Activated CD4-positive, alpha-beta T cell treated with anti-CD3 and anti-CD28 coated beads, Interleukin-2, amount 10 ng/mL, durations not matched to agents 7 days and 5 days (primary cell): ENCODE measurements at places on chromosomes 7 and 10. TPM values are rescaled to one million over a fixed set of nuclear protein-coding genes. Genes with fewer than 3 reads are reported as not detected.
A peak's percentile ranks its signal among the peaks of the same experiment; 100 is the strongest.

- peak; percentile 33 for DNase-seq
Observed at GRCh38 chr10:102596506-102596971, 47.7 kb upstream of the TRIM8 start.

DNA sequence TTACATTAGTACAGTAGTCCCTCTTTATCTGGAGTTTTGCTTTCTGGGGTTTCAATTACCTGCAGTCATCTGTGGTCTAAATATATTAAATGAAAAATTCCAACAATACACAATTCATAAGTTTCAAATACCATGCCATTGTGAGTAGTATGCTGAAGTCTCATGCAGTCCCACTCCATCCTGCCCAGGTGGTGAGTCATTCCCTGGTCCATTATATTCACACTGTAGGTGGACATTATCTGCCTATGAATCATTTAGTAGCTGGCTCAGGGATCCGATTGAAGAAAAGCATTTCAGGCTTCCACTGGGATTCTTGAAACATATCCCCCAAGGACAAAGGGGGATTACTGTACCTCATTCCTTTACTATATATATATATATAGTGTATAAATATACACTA lies 298.2 kb upstream of the GALNT17 start:
- DNase-seq, result no peak

DNA sequence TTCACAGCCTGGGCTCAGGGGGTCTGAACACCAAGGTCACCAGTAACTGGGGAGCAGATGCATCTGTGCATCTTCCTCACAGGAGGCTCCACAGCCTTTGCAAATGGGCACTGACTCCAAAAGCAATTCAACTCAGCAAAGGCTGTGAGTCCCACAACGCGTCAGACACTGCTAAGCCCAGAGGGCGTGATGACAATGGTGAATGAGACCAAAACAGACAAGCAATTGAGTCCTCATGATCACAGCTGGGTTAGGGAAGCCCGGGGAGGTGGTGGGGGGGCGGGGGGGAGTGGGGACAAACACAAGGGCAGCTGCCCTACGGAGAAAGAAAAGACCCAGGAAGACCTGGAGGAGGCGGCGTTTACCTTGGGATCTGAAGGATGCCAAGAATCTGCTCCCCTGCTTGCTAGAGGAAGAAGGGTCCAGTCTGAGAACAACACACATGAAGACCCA lies 61.6 kb upstream of the RNF32 start:
- no peak for DNase-seq

DNA sequence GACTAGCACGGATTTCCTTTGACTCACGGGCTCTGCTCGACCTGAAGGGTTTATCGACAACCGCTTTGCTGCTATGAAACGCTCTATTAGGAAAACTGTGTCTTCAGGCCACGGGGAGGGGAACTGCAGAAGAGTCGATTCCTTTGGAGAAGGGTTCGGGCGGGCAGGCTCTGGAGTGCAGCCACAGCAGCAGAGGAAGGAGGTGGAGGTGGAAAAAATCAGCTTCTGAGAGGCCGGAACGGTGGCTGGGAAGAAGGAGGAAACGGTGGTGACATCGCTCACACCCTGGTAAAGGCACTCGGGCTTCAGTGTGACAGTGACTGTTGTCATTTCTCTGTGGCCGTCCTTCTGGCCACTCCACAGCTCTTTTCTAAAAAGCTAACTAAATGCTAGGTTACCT lies 64.6 kb upstream of the MGMT start:
- DNase-seq, result no peak

DNA sequence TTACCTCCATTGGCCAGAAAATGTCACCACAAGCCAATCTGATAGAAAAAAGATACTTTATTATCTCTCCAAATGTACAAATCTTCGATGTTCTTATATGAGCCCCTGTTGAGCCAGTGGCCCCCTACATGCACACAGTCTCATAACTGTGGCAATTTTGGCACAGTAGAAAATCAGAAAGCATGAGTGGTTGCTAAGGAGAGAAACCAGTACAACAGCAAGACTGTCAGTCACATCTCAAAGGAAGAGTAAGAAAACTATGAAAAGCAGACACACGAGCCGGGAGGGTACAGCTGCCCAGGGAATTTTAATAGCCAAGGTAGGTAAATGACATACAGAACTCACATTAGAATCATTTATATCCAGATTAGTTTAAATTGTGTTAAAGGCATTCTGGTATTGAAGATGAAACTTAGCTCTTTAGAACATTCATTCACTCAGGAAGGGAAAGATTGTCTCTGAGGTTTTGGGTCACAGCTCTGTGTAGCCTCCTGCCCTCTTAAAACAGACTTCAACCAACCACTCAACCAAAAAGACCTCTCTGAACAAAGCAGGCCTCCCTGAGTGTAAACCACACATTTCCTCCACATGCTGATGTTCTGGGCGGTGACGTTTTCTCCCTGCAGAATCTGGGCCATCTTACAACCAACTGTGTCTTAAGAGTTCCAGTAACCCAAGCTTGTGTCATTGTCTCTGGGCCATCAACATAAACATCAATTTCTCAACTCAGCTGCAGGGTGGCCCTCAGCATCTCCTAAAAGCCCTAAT lies 80.8 kb upstream of the ADAM12 start:
- DNase-seq, result peak; percentile 7

DNA sequence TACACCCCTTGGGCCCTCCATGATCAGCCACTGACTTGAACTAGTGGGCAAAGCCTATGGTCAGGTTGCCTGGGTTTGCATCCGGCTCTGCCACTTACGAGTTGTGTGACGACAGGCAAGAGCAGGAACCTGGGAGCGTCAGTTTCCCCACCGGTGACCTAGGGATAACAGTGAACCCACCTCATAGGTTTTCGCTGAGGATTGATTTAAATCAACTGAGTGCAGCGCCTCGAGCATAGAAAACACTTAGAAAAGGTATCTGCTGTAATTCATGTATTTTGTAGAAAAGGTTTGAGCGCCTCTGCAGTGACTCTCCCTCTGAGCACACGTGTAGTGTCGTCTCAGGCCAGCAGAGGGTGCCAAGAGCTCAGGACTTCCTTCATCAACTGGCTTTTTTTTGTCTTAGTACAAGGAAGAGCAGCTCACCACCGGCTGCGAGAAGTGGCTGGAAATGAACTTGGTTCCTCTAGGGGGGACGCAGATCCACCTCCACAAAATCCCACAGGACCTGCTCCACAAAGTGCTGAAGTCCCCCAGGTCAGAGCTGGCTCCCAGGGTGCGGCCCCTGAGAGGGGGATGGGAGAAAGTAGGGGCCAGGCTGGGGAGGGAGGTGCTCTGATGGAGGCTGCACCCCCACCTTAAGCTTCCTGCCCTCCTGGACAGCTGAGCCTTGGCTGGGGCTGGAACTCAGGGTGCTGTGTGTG lies 27.7 kb downstream of the BTBD16 start:
- DNase-seq, result peak; percentile 68

DNA sequence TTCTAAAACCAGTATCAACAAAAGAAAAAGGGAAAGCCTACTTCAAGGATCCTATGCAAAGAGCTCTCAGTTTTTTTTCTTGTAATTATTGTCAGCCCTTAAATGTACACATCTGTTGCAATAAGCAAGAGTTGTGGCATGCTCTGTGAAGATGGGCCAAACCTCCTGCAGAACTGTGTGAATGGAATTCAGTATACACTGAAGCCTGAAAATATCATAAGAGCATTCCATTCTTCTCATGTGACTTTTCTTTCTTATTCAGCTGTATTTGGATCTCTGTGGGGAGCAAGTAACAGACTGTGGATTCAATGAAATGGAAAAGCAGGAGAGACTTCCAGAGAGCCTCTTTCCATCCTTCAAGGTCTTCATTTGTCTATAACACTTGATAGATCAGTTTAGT lies 130.7 kb downstream of the SAMD9 start:
- DNase-seq, result no peak

- no peak for DNase-seq
Observed at GRCh38 chr7:38870147-38870546, 38.8 kb downstream of the VPS41 start.

DNA sequence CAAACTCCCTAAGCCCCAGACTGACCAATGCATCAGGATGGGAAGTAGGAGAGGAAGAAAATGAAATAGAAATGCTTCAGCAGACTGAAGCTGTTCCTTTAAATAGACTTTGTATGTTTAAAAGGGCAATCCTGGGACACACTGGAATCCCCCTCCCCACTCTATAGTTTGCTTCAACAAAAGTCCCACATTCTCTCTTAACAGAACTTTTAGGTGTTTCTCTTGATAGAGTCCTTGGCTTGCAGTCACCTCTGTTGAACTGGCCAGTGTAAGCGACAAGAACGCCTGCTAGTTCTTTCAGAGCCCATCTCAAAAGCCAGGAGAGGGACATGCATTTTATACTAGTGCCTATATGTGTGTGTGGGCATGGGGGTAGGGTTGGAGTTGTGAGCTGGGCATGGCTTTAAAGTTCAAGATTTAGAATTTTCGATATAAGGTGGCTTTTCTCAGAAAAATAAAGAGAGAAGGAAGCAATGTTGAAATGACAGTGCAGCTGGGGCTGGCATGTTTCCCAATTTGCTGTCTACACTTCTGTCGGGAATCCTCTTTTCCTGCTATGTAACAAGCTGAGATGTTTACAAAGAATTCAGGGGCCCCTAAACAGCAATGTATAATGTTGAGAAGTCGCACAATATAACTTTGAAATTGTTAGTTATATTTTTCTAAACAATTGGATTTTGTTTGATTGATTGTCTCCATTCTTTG lies 2.1 kb downstream of the TBX20 start:
- DNase-seq, result no peak

DNA sequence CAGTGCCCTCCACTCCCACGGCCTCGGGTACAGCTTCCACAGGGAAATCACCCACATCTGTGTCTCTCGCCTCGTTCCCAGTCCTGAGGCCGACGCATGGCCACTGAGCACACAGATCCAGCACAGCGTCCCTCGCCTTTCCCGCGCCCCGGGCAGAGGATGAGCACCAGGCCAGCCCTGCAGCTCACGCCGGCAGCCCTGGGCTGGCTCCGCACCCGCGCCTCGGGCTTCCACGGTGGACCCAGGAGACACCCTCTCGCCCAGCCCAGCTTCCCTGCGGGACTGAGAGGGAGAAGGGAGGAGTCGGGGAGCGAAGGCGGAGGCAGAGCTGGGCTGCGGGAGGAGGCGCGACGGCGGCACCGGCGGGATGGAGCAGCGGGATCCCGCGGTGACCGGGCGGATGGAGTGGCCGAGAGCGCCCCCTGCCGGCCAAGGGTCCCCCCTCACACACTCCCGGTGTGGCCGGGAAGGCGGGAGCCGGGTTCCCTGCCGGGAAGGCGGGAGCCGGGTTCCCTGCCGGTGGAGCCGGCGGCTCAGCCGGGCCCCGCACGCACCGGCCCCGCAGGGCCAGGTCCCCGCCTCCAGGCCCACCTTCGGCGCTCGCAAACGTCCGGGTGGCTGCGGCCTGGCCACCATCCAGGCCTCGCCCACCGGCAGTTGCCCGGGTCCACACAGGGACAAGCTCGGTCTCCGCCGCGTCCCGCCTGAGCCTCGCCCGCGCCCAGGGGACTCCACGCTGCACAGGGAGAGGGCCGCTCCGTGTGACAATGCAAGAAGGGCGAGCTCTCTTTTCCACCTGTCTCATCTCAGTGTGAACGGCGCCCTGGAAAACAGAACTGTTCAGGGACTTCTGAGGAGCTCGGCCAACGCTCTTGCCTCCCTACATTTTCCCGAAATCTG lies 110.3 kb upstream of the LANCL2 start:
- peak; percentile 50 for DNase-seq

DNA sequence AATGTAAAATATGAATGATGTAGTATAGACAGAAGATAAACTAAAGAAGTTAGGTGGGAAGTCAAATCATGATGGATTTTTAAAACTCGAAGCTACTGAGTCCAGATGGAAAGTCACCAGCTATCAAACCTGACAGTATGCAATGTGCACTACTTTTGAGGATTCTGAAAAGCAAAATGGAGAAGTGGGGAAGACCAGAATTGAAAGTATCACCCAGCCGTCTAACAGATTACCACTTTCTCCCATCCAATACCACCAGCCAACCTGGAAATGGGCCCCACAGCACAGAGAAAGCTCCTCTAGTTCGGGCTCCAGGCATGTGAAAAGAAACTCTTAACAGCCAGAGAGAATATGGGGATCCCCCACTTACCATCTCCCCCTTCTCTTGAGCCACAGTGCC lies 67.9 kb upstream of the SRRM3 start:
- no peak for DNase-seq

GRCh38 chr7:77879272-77879671 lies 80.7 kb downstream of the PHTF2 start:
- DNase-seq, result no peak

DNA sequence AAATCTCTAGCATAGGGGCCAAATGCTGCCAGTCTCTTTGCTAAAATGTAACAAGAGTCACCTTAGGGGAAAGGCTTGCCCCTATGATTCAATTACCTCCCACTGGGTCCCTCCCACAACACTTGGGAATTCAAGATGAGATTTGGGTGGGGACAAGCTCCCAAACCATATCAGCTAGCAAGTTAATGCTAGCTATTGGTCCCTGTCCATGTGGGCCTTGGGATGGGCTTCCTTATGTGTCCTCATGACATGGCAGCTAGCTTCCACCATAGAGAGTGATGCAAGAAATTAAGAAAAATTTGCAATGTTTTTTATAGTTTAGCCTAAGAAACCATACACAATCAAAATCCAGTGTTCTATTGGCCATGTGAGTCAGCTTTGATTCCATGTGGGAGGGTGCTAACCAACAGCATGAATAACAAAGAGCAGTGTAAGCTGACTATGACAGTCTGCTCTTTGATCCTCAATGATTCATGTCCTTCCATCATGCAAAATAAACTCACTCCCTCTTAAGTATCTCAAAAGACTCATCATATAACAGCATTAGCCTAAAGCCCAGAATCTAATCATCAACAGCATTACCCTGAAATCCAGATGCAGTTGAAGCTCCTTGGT lies 21.7 kb upstream of the ZNF365 start:
- DNase-seq, result no peak

- no peak for DNase-seq
Observed at GRCh38 chr7:103751311-103751880, 238.1 kb downstream of the RELN start.

DNA sequence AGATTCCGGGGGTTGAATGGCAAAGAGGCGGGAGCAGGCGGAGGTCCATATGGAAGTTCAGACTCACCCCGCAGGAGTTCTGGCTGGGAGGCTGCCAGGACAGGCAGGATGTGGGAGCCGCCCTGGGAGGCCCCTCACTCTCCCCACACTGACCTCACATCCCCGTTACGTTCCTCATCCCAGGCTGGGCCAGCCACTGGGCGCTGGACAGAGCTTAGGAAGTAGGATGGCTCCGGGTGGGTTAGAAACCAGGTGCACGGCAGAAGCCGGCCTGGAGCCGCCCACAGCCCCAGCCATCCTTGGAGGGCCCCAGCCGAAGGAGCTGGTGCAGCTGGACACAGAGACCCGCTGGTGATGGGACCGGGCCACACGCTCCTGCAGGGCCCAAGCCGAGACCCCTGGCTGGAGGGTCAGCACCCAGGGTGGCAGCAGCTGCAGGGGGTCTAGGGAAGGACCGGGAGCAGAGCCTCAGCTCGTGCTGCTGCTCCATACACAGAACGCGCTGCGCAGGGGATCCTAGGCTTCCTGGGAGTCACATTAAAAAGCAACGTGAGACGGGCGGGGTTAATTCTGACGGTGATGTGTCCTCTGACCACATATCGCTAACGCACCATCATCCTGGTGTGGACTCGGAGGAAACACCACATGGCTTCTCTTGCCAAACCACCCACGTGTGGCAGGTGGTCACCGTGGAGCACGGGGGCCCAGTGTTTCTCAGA lies 98.6 kb upstream of the DIP2C start:
- no peak for DNase-seq

PUS7 gene
- 11.4 TPM for total RNA-seq

ANKMY2 gene
- total RNA-seq, result 9.8 TPM

SLC16A12 gene
- total RNA-seq, result not detected

SPDYE16 gene
- 0.58 TPM for total RNA-seq

INPP5F gene
- 11.1 TPM for total RNA-seq

EBF3 gene
- not detected for total RNA-seq

ZNF239 gene
- 0.73 TPM for total RNA-seq
